CD4-positive, CD25-positive, alpha-beta regulatory T cell (primary cell): ENCODE measurements at places on chromosomes 11 and 22. TPM values are rescaled to one million over a fixed set of nuclear protein-coding genes. Genes with fewer than 3 reads are reported as not detected.

SYT8 gene
- not detected for total RNA-seq

WT1 gene
- not detected for total RNA-seq

DNA sequence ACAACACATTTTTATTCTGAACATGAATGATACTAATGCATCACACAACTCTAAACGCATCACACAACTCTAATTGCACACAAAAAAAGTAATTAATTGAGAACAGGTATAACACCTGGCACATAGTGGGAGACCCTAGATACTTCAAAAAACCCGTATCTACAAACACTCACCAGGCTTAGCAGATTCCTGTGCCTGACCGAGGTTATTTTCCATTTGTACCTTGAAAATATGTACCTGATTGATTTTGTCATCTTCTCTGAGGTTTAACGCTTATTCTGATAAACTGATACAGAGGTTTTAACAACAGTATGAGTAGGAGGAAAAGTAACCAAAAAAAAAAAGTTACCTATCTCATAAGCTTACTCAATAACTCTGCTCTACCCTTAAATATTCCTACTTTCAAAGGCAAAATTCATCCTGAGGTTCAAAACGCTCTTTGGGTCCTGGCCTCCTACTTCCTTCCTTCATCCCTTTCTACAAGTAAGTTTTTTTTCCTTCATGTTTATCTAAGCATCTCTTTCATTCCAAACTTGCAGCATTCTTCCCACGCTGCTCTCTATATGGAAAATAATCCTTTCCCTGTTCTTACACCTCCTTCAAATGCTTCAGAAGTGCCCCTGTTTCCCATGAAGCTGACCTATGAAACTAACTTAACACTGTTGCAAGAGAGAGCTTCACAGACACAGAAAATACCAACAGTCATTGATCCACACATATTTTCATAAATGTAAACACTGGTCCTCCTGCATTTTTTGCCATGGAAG, 73.3 kb downstream of the ETS1 start:
- peaks cover 76% of the 10 kb centered on the region for H3K36me3 ChIP-seq
- H3K27me3 ChIP-seq: no peaks in the 10 kb centered on the region
- H3K4me1 ChIP-seq: peaks cover 79% of the 10 kb centered on the region

GRCh38 chr22:45769569-45770210, 98.1 kb downstream of the ATXN10 start:
- no peak overlapping the region for H3K4me3 ChIP-seq
- no peak for DNase-seq
- peaks cover 8% of the 10 kb centered on the region for H3K36me3 ChIP-seq
- H3K4me1 ChIP-seq: no peaks in the 10 kb centered on the region
- H3K27me3 ChIP-seq: no peaks in the 10 kb centered on the region
- no peak overlapping the region for H3K27ac ChIP-seq

DNA sequence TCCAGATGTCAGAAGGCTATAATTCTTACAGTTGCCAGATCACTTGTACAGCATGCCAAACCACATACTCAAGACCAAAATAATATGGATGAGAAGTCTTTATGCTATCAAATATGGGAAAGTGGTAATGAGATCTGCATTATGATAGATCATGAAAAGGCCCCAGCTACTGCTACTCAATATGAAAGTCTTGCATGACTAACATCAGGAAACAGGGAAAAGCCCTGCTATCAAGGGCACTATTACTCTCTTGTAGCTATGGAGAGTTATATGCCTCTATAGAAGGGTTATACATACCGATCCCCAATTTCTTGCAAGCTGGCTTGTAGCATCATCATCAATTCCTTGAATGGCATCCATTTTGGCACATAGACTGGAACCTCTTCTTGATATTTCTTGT, 30.2 kb upstream of the TMPRSS5 start:
- H3K36me3 ChIP-seq: peaks cover 66% of the 10 kb centered on the region
- no peaks in the 10 kb centered on the region for H3K27me3 ChIP-seq
- H3K4me1 ChIP-seq: no peaks in the 10 kb centered on the region
- DNase-seq: no peak
- H3K4me3 ChIP-seq: no peak overlapping the region

DNA sequence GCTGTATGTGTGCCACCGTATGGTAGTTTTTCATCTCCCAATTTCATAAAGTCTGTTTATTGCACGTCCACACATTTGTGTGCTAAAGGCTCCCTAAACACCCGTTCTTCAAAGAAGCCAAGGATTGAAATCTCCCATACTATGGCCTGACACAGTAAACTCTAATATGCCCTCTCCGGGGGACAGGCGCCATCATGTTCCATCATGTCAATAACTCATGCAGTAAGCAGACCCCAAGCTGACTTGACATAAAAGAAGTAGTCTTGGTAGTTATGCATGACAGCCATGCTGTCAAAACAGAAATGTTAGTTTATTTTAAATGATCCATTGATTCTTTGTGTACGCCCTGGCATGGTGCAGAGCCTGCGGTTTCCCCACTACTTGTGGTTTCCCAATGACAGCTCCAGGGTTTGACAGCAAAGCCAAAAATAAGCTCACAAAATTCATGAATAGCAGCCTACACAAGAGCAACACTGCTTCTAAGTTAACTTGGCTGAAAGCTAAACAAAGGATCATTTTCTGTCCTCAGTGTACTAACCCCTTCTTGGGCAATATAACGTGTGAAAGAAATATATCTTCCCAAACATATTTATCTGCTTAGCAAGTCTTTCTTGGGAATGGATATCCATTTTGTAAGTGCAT, 56.5 kb upstream of the CABP7 start:
- H3K4me1 ChIP-seq: no peaks in the 10 kb centered on the region
- no peak for DNase-seq
- no peaks in the 10 kb centered on the region for H3K27me3 ChIP-seq

DNA sequence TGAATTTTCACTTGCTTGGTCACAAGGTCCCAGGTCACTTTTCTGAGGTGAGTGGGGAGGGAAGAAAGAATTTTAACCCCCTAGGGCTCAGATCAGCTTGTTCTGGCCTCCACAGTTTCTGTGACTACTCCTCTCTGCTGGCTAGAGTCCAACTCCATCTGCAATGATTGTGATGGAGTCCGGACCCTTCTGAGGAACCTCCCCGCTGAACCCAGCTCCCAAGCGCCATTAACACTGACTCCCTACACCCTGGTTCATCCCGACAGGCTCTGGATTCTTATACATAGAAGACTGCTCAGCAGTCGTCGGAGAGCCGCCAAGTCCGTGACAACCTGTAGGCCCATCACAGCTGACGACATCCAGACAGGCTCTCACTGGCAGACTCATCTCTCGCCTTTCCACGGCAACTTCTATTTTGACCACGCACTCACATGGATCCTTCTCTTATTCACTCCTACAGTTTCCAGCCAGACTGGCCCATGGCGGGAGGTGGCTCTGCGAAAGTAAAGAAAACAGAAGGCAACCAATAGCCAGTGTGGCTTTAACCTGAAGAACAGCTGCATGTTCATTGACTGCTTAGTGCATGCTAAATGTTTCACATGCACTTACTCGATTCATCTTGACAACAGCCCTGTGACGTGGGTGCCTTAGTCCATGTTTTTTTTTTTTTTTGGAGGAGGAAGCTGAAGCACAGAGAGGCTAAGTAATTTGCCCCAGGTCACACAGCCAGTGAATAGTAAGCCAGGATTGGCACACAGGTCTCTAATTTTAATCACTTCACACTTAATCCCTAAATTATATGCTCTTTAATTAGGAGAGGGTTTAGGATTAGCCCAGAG, 68.0 kb upstream of the PRDM11 start:
- no peak for DNase-seq
- H3K27me3 ChIP-seq: no peaks in the 10 kb centered on the region
- no peak overlapping the region for H3K27ac ChIP-seq
- no peak overlapping the region for H3K4me3 ChIP-seq
